ENCODE measurements at places on chromosomes 16 and 17.

GRCh38 chr16:81451753-81452680, 7.4 kb downstream of the CMIP start:
- peak; percentile 34 for DNase-seq

DNA sequence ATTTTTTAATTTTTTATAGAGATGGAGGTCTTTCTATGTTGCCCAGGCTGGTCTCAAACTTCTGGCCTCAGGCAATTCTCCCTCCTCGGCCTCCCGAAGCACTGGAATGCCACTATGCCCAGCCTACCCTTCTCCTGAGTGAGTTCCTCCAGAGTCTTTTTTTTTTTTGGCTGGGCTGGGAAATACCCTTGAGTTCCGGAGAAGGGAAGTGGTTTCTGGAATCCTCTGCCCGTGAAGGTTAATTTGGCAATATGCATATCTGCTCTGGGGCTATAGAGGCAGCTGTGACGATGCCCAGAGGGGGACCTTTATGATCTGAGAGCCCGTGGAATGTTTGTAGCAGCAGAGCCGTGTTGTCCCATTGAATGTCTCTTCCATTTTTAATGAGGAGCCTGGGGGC, 217.5 kb downstream of the RBFOX1 start:
- DNase-seq, result no peak

- DNase-seq, result peak; percentile 60
These were observed 11.9 kb downstream of the TBKBP1 start for GRCh38 chr17:47705536-47706530.

- DNase-seq, result no peak
These were observed 14.8 kb upstream of the NUP93 start for GRCh38 chr16:56715126-56715525.

GRCh38 chr16:3625911-3626732, 14.7 kb upstream of the SLX4 start:
- DNase-seq, result no peak

- DNase-seq, result no peak
These were observed 606.3 kb upstream of the CDH11 start for GRCh38 chr16:65728167-65728566.

- no peak for DNase-seq
These were observed 133.4 kb downstream of the SSH2 start for GRCh38 chr17:29796652-29797051.

DNA sequence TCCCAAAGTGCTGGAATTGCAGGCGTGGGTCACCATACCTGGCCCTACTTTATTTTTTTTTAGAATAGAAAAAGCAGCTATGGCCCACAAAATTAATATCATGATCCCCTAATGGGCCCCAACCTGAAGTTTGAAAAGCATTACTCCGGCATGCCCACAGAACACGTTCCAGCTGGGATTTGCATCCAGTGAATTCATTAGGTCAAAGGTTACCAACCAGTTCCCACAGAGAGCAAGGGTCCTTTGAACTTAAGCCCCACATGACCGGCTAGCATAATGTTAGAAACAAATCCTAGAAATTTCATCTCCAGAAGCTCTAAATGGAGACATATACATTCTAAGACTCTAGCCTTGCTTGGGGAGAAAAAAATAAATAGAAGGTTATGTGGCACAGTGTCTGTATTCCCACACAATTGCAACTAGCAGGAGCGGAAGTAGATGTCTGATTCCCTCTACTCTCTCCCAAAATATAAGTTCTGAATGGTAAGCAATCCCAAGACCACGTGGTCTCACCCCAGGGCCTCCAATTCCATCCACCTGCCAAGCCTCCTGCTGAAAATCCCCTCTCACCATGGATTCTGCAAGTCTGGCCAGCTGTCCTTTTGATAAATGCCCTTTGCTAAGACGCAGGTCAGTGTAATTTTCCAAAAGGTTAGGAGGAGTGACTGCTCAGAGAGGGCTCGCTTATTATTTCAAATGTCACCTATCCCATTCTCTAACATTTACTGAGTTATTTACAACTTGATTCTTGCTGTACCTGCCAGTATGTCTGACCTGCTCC, 395.8 kb downstream of the NPIPA8 start:
- DNase-seq, result no peak

DNA sequence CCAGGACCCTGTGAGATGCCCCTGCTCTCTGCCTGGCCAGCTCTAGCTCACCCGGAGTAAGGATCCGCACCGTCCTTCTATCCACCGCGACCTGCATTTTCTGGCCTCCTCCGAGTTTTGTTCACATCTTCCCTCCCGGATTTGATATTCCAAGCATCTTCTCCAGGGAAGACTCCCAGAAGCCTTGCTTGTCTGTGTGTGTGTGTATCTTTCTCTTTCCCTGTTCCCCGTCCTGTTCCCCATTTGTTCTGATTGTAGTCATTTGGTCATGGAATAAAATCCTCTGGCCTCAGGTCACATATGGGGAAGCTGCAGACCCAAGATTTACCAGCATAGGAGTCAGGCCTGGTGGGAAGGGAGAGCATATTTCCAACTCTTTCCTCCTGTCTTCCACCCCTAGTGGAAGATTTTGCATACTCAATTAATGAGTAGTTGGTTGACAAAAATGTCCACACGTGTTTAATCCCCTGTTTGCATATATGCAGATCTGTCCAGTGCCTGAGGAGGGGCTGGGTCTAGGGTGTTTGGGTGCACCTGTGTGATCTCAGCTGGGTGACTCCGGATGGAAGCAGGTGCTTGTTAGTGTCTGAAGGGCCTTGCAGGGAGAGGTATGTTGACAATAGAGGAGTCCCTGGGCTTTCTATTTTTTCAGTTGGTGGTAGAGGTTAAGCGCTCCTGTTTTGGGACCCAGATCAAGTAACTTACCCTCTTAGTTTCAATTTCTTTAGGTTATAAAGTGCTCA, 1.9 kb downstream of the PRAC1 start:
- no peak for DNase-seq

DNA sequence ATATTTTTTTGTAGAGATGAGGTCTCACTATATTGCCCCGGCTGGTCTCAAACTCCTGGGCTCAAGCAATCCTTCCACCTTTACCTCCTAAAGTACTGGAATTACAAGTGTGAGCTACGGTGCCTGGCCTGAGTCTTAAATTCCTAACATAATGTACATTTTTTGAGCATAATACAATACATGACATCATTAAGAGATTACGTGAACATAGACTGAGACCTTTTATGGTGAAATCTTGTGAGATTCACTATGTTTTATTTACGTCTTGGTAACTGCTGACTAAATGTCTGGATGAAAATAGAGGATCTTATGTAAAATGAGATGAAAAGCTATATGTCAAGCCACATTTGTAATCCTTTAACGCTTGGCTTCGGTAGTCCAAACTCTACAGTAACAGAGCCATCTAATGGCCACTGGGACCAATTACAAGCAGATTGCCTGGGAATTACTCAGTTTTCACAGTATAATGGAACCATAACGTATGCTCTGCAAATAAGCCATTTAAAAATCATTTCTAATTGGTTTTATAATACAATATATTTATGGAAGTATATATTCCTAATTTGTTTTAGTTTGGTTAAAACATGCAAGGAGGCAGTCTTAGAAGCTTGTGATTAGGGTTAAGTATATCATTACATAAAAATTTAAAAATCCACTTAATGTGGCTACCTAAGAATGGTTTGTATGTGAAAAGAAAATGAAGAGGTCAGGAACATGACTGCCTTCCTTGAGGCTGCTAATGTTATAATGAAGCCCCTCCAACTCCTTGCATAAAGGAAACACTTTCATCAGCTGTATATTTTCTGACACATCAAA, 8.1 kb upstream of the EFCAB13 start:
- peak; percentile 14 for DNase-seq

GRCh38 chr16:67100569-67101310, 9.0 kb upstream of the PHAF1 start:
- no peak for DNase-seq

DNA sequence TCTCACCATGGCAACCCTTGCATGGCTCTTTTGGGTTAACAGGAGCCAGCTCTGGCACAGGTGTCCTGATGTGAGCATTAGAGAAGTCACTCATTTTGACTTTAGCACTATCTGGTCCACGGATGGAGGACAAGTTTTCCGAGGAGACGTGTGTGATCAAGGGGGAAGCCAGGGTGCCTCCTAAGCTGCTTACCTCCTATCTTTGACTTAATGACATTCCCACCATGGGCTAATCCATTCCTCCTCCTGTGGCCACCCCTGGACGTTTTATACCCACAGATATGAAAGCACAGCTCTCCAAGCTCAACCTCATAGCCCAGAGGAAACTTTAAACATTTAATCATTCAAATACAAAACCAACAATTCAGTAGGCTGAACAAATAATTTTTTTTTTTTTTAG, 18.8 kb downstream of the MPP2 start:
- no peak for DNase-seq

GRCh38 chr17:80463784-80464400, 12.5 kb downstream of the NPTX1 start:
- no peak for DNase-seq

DNA sequence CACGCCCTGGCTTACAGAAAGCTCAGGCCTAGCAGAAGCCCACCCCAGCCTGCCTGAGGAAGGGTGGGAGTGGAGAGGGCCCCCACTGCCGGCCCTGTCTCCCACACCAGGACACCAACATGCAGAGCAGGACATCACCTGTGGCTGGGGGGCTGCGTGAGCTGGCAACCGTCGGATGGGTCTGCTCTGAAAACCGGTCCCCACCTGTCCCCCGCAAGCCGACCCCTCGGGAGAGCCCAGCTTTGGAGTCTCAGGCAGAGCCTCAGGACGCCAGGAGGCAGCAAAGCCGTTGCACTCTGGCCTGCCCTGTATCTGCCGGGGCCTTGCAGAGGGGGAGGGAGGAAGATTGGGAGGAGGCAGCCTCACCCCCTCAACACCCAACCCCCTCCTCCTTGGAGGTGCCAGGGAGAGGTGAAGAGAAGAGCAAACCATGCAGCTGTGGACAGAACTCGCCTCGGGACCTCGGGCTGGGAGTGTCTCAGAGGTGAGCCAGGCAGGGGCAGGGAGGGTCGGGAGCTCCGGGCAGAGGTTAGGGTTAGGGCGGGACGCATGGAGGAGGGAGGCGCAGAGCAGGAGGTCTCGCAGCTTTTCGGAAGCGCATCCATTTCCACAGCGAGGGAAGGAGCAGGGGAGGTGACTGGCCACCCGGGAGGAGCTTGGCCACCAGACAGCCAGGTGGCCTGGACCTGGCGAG, 30.4 kb upstream of the ZC3H18 start:
- no peak for DNase-seq

- DNase-seq, result no peak
These were observed 6.3 kb upstream of the RNF227 start for GRCh38 chr17:7922269-7922844.

GRCh38 chr17:78923660-78924453, 1.3 kb downstream of the TIMP2 start:
- peak; percentile 49 for DNase-seq

DNA sequence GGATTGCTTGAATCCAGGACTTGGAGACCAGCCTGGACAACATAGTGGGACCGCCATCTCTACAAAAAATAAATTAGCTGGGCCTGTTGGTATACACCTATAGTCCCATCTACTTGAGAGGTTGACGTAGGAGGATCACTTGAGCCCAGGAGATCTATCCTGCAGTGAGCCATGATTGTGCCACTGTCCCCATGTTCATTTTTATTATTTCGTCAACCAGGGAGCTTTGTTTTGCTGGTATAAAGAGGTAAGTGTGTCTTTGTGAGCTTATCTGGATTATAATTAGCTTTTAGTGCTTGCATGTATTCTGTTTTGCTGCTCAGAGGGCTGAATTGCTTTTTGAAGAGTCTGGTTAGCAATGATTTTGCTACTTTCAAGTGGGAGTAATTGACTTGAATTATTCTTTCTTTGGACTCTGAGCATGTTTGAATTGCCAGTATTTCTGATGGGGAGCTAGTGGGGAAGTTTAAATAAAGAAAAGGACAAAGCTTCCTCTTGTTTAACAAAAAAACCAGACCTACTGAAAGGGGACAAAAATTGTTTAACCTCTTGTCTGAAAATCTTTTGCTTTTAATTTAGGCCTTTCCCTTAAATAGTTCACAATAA, 31.6 kb upstream of the BCAS3 start:
- no peak for DNase-seq

GRCh38 chr16:79849119-79849518, 248.6 kb upstream of the MAF start:
- DNase-seq, result no peak

GRCh38 chr17:65947831-65948230, 244.1 kb downstream of the CEP112 start:
- no peak for DNase-seq

DNA sequence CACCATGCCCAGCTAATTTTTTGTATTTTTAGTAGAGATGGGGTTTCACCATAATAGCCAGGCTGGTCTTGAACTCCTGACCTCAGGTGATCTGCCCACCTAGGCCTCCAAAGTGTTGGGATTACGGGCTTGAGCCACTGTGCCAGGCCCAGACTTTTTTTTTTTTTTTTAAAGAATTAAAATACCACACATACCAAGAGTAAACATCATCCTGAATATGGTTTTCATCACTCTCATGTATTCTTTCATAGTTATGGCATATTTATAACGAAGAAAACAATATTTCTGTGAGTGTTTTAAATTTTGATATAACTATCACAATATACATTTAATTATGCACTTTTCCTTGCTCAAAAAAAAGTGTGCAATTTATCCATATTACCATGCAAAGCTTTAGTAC, 48.2 kb downstream of the MARVELD3 start:
- no peak for DNase-seq

DNA sequence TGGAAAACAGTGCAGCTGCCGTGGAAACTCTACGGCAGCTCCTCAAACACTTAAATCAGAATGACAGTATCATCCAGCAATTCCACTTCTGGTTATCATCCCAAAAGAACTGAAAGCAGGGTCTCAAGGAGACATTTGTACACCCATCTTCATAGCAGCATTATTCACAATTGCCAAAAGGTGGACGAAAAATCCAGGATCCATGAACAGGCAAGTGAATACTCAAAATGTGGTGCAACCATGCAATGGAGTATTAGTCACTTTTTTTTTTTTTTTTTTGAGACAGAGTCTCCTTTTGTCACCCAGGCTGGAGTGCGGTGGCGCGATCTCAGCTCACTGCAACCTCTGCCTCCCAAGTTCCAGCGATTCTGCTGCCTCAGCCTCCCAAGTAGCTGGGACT, 10.6 kb upstream of the AATK start:
- no peak for DNase-seq

GRCh38 chr17:78763561-78763960, 18.5 kb downstream of the CYTH1 start:
- DNase-seq, result no peak

GRCh38 chr17:73255671-73256181, 6.0 kb downstream of the CPSF4L start:
- peak; percentile 59 for DNase-seq

- no peak for DNase-seq
These were observed 7.4 kb downstream of the ZNF689 start for GRCh38 chr16:30602616-30603277.

DNA sequence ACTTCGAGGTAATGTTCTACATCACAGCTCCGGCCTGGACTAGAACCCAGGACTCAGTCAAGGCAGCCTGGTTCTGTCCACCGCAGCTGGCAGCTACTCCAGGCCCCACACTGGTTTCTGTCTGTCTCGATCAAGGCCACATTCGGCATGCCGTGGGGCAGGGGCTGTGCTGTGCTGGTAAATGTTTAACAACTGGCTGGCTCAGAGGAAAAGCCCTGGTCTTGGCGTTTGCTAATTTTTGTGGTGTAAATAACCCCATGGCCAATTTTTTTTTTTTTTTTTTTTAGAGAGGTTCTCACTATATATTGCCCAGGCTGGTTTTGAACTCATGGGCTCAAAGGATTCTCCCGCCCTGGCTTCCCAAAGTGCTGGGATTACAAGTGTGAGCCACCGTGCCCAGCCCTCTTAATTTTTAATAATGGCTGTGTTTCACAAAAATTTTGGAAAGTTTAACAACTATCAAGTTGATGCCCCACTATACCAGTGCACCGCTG, 328 bp upstream of the DRC7 start:
- DNase-seq, result no peak

Data from activated naive CD4-positive, alpha-beta T cell treated with Interleukin-2 at 50 U/mL for 16 hours (primary cell).